ENCODE measurements at places on chromosomes 12 and 14.

GRCh38 chr12:46149079-46149464, 119.8 kb downstream of the SLC38A1 start:
- no peak for DNase-seq

GRCh38 chr14:20477211-20477876, 8.1 kb downstream of the PNP start:
- DNase-seq: no peak

DNA sequence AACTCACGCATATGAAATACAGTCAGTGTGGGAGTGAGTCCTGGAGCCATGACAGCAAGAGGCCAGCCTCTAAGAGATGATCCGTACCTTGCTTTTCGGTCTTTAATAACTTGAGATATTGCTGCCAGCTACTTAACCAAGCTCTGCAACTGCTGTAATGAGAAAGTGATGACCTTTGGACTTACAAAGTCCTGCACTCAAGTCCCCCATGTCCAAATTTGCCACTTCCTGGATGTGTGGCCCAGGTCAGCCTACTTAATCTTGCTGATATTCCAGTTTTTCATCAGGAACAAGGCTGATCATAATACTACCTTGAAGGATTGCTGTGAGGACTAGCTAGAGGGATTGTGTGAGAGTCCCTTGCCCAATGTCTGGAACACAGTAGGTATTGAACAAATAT, 33.8 kb upstream of the DUSP6 start:
- no peak for DNase-seq

DNA sequence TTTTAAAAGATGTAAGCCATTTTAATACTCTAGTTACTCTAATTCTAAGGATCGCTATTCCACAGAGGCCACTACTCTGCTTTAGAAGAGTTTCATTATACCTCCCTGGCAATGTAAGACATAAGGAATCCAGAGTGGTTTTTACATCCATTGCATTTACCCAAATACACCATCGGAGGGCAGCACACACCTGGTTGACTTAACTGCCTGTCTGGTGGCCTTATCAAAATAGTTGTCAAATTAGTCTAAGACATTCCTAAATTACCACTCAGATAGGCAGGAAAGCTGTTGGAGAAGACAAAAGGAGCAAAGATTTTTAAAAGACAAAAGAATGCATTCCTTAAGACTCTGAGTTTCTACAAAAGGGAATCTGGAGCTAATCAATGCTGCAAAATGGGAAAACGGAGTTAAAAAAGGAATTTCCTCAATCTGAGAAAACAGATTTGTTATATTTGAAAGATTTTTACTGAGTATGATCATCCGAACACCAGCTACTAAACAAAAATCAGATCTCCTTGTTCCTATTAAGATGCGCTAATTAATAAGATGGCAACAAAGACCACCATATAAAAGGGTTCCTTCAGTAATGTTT, 33.8 kb upstream of the FGD4 start:
- peak; percentile 8 for DNase-seq

DNA sequence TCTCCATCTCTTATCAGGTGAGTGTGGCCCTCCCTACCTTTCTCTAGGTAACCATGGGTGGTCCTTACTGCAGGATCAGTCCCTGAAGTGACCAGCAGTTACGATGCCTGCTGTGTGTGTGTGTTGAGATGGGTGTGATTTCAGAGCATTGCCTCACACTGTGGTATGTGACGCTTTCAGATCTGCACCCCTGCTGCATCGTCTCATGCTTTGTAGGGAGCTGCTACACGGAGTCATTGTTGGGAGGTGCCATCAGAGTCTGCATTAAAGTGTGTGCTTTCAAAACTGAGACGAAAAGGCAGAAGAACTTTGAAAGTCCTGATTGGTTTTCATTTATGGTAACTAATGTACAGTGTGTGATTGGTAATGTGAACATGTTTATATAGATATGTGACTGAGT, 150.5 kb downstream of the PELI2 start:
- DNase-seq: no peak

- DNase-seq: no peak
Observed at GRCh38 chr14:33062881-33063280, 124.2 kb downstream of the NPAS3 start.
